ENCODE measurements at places on chromosomes 13 and 19.
A peak's percentile ranks its signal among the peaks of the same experiment; 100 is the strongest.

GRCh38 chr19:2912306-2912705 is 11.6 kb downstream of the ZNF57 start:
- DNase-seq, result no peak

DNA sequence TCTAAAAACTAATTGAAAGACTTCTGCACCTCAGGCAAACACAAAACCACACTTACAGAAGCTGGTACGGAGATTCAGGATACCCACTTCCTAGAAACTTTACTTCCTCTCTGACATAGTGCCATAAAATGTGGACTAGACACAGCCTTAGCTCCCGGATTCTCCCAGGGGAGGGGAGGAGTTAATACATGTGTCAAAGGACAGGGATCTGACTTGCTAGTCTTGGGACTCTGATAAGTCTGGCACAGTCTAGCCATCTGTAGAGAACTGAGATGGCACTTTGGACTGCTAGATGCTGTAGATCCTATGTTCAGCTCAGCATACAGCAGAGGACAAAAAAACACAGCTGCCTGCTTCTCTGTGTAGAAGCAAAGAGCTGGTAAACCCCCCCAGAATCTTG is 769.8 kb upstream of the MIR17HG start:
- no peak for DNase-seq

- no peak for DNase-seq
Observed at GRCh38 chr13:73622381-73622780, 511.8 kb downstream of the KLF12 start.

- DNase-seq, result no peak
Observed at GRCh38 chr19:42098781-42099180, 22.8 kb downstream of the ZNF574 start.

- no peak for DNase-seq
Observed at GRCh38 chr19:8673276-8673891, 25.2 kb downstream of the ACTL9 start.

DNA sequence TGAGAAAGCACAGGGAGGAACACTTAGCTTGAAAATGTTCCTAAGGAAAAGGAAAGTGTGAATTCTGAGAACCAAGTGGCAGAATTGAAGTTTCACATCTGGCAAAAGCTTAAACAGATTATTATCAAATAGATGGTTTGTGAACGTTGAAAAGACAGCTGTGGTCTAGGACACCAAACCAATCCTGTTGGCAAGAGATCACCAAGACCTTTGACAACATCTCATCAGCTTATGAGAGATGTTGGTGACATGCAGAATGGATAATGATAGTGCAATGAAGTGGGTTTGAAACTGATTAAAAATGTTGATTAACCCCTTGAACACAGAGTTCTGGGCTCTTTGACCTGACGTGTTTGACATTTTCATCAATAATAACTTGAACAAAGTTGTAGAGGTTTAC is 74.6 kb upstream of the GPR183 start:
- no peak for DNase-seq

DNA sequence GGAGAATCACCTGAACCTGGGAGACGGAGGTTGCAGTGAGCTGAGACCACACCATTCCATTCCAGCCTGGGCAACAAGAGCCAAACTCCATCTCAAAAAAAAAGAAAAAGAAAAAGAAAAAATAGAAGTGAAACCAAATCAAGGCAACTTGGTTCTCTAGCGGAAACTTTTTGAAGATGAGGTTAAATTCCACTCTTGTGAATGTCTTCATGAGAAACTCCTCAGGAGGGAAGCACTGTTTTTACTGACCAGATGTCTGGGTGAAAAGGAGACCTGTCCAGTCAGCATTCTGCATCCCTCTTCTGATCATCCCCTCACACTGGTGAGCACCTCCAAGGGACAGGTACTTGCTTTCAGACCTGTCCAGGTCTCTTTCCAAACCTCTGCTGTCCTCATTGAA is 15.8 kb downstream of the BRD4 start:
- peak; percentile 32 for DNase-seq

GRCh38 chr13:113742000-113742441 is 17.0 kb upstream of the TMEM255B start:
- no peak for DNase-seq

DNA sequence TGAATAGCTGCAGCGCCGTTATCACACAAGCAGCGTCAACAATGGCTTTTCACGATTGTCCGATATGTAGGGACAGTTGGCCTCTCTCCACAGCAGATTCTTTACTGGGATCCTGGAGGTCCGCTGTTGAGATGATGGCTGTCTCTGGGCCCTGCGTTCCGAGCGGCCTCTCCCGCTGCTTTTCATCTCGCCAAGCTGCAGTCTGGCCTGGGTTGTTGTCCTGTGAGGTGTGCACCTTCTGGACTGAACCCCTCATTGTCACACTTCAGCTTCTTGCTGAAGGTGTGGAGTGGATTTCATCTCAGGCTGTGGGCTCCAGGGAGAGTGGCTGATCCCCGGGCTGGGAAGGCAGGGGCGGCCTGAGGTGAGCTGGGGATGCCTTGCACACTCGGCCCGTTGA is 9.6 kb downstream of the UPF1 start:
- no peak for DNase-seq

DNA sequence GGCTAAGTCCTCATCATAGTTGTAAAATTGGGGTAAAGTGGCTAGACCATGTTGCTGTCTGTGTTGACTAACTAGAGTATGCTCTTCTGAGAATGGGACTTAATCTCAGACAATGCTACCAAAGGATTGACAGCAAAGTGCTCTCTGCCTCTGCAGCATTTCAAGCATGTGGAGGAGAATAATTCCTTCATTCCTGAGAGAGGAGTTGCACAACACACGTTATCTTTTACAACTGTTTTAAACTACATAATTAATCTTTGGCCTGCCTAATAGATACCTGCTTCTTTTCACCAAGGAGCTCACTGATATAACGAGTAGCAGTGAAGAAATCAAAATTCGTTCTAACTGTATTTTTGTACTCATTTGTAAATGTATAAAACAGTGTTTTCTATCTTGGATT is 2172.2 kb downstream of the PCDH9 start:
- DNase-seq, result no peak

GRCh38 chr13:100664171-100664900 is 10.3 kb downstream of the TMTC4 start:
- DNase-seq, result no peak

- DNase-seq, result no peak
Observed at GRCh38 chr13:99074693-99075092, 96.8 kb upstream of the DOCK9 start.

- DNase-seq, result no peak
Observed at GRCh38 chr19:58549664-58550361, 5.1 kb downstream of the CHMP2A start.

DNA sequence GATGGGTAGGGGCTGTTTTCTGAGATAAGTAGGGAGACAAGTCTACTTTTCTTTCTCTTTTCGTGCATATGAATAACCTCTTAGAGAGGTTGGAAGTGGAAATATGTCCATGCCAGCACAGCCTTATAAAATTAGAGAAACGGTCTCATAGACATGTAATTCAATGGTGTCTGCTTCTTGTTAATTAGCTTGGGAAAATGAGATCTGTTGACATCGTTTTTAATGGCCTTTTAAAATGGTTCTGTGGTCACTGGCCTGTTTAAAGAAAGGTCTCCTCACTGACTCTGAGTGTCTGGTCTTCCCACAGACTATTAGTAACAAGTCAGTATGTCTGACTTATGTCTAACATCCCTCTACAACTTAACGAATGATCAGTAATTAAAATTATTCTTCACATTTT is 487.1 kb downstream of the SLITRK6 start:
- no peak for DNase-seq

DNA sequence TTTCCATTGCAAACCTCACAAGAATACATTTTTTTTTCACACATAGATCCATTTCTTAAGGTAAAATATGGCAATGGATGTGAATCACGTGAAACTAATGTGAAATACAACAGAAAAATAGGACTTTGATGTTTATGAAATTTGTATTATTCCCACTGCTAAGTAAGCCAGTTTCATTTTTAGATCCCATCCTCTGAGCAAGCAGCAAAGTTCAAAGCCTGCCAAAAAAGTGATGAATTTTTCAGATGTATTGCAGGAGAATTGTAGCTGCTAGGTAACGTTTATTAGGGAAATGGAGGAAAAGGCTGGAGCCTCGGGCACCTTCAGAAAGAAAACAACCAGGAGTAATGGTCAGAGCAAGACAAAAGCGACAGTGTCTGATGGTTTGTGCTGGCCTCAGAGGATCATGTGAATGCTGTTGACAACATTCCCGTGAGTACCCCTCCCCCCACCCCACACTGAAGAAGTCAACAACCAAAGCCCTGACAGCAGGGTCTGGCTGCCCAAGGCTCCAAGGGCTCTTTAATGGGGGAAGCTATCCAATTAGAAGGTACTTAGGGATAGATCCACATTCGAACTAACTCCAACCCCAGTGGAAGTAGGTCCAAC is 95.5 kb downstream of the OXGR1 start:
- DNase-seq, result no peak

DNA sequence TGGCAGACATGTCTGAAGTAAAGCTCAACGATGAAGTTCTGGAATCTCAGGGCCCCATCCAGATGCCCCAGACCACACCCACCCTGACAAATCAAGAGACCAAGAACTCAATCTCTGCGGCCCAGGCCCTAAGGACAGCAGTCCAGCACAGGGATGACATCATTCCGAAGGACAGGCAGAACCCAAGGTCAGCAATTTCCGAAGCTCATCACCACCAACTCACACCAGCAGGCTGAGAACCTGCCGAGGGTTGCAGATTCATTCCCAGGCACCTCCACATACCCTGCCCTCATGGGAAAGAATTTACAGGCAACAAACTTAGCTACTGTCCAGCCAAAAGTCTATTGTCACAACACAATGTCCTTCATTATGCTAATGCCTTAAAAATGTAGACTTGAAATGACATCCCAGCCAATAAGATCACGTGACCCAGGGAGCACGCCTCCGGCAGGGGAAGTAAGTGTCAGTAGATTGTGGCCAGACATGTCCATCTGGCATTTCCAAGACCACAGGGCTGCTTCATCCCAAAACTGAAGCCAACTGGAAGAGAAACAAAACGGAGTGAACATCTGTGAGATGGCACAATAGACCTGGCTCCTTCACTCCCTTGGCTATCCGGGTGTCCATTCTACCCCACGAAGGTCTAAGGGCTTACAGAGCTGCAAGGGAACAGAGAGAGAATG is 98.8 kb downstream of the CRYL1 start:
- DNase-seq, result no peak

- no peak for DNase-seq
Observed at GRCh38 chr19:38209671-38210457, 14.2 kb downstream of the DPF1 start.

DNA sequence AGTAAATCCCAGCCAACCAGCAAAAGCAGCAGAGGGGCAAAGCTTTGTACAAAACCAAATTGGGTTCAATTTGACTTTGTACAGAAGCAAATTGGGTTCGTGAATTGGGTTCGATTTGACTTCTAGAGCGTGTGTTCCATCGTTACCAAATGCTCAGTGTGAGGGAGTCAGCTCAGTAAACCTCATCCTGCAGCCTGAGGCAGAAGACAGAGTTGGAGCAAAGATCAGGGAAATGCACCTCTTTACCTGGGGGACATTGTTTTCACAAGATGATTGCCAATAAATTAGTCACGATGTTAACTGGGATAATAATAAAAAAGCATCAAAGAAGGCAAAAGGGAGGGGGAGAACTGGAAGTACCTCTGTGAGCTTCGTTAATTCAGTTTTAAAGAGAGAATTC is 1.5 kb downstream of the RAB20 start:
- no peak for DNase-seq

GRCh38 chr13:101681834-101682233 is 229.4 kb downstream of the ITGBL1 start:
- no peak for DNase-seq

DNA sequence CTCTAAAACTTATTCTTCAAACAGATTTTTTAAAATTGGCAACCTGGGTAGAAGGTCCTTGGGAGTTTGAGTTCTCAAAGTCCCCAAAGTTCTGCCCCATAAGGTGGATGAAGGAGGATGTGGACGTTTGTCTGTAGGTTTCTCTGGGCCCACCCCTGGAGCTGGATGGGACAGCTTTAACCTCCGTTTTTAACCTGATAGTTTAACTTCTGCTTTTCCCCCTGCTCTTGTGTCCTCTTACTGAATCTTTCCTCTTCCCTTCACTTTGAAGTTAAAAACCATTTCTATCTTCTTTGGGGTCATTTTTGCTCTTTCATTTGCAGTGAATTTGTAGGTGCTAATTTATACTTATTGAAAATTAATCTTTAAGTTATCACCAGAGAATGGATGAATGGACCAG is 79.1 kb downstream of the ESD start:
- no peak for DNase-seq

DNA sequence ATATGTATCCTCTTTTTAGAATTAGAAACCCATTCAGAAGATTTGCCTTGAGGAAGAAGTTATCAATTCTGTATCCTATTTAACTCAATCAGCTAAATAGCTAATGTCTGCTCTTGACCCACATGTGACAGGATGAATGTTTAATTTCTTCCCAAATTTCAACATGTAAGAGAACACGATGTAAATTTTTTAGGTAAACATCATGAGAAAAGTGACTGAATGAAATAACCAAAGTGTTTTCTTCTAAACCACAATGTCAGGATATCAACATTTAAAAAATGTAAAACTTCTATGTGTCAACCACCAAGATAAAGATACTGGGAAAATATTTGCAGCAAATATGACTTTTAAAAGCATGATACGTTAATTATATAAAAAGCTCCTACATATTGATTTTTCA is 302.4 kb downstream of the DCT start:
- DNase-seq, result no peak

DNA sequence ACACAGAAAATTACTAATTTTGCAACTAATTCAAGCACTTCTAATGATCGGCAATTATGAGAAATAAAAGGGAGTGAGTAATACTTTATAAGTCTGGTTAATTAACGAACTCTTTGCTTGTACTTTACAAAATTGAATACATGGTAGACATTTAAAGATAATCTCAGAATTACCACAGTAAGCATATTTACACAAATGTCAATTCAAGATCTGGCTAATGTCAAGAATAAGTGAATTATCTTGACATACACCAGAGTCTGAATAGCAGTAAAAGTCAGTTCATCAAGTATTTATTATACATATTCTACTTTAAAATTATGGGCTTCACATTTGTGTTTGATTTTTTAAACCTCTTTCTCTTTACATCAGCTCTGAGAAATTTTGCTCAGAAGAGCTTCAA is 643.4 kb downstream of the OLFM4 start:
- DNase-seq, result no peak

DNA sequence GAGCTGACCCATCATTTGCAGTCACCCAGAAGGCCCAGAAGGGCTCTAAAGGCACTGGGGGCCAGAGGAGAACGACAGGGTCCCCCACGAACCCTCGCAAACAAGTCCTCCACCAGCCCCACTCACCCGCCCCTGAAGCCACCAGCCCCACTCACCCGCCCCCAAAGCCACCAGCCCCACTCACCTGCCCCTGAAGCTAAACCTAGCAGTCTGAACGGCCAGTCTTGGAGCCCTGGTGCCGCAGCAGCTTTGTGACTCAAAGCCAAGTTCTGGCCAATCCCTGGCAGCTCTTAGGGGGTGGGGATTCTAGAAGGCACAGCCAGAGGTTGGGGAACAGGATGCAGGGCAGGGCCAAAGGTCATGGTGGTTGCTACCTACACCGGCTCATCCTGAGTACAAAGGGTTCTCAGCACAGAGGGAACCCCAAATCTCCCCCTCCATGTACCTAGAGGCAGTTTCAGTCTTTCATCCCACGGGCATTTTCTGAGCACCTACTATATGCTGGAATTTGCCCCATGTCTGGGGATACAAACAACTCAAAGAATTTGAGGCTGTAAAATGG is at the start of gene IQCN:
TSS of gene IQCN (minus strand) at position 234 of the 562 bp plus-strand sequence. CDS start 4,974 bp downstream, outside the sequence.
- no peak for DNase-seq

GRCh38 chr13:94607939-94608338 is 6.3 kb downstream of the GPR180 start:
- no peak for DNase-seq
